PC-3 (cell line): ENCODE measurements at places on chromosomes 12 and 14. TPM values are rescaled to one million over a fixed set of nuclear protein-coding genes. Genes with fewer than 3 reads are reported as not detected.

DNA sequence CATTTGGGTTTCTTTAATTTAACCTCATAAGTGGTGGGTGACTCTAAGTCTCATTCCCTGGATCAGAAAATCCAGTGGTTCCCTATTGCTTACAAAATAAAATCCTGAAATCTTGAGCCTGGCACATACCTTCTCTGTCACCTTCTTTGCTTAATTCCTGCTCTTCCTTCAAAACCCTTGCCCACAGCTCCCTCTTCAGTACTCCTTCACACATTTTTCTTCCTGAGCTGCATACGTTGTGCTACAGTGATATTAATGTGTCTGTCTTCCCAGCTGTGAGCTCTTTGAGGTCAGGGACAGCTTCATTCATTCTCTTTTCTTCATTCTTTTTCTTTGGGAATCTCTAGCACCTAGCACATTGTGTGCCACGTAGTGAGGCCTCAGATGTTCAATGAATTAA, 9.5 kb downstream of the TSPAN11 start:
- DNase-seq: peak; percentile 5

DNA sequence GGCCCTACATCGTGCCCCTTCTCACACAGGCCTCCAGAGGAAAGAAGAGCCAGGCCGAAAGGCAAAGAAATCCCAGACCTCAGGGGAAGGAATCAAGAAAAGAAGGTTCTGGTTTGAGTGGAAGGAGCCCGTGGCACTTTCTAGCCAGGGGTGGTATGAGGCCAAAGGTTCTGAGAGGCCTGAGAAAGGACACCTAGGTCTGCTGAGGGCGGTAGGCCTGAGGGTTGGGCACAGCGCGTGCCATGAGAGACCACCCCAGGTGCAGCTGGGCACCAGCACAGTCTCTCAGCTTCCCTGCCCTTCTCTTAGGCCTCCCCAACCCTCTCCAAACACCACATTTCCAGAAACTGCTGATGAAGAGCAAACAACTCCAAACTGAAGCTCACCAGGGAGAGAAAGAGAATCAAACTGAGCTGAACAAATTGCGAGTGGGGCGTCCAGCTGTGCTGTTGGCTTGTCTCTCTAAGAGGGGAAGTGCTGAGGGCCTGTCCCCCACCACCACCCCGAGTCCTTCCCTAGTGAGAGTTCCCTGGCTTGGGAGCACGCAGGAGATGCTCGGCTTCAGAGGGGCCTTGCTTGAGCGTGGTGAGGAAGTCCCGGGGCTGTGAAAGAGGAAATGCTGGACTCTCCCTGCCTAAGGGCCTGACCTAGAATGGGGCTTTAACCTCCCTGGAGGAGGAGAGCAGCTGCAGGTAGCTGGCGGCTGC, 184.8 kb downstream of the ZFP36L1 start:
- DNase-seq: no peak

GRCh38 chr14:91714805-91715204, 17.1 kb downstream of the CATSPERB start:
- no peak for DNase-seq

TECPR2 gene
- total RNA-seq: 15.7 and 16.7 TPM in 2 replicates

DNA sequence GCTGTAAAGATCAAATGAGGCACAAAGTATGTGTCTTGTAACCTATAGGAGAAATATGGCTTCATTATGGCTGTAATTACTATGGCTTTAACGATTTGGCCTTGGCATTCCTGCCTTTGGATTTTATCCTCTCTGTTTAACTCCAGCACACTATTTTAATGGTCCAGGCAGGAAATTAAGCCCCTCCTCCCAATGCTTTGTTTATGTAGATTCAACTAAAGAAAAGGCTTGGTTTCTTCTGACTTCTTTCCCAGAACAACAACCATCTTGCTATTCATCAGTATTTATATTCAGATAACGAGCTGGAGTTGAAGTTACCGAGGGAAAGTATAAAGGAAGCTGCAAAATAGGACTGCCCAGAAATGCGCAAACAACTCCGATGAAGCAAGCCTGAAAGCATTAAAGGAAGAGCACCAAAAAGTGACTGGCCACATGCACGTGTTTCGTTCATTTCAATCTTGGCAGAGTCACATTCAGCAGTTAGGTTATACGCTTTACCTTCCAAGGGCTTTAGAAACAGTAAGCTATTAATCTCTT, 104.6 kb downstream of the NELL2 start:
- DNase-seq: no peak

ACYP1 gene
- total RNA-seq: 22.6 and 23.5 TPM in 2 replicates

GRCh38 chr12:12714276-12715021, 2.7 kb upstream of the CDKN1B start:
- DNase-seq: peak; percentile 35

GRCh38 chr12:46367351-46368029, 5.1 kb downstream of the SLC38A2 start:
- peak; percentile 41 for DNase-seq

DNA sequence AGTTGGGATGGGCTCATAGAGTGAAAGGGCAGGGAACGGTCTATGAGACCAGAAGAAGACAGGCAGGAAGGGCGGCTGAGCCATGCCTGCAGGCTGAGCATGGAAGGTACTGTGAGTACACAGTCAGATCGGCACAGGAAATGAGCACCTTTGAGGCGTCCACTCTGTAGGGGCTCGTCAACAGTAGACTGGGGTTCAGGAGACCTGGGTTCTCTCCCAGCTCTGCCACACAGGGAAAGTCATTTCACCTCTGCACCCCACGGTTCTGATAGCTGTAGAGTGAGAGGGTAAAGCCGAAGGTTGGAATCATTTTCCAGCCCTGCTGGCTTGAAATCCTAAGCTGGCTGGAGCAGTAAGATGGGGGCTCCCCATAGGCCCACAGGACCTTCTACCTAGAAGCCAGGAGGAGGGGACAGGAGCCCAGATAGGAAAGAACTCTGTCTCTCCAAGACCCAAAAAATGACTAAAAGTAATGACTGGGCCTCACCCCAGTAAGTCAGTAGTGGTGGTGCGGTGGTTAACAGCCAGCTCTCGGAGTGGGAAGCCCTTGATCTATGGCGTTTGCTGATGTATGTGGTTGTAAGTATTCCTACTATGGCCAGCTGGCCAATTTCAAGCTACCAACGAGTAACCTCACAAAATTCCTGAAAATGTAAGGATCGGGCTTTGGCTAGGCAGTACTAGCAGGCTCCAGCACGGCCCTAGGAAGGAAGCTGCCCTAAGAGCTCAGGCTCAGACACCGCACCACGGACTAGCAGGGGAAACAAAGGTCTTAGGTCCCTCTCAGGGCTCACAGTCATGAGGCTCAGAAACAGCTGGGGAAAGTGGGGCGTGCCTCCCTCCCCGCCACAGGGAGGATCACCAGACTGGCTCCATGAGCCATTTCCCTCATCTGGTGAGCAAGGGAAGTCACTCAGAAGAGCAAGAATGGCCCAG, 10.3 kb upstream of the CD27 start:
- no peak for DNase-seq
